ENCODE measurements at places on chromosomes 13 and 19.

- no peak for DNase-seq
Observed at GRCh38 chr19:12187625-12188024, 24.7 kb downstream of the ZNF136 start.

DNA sequence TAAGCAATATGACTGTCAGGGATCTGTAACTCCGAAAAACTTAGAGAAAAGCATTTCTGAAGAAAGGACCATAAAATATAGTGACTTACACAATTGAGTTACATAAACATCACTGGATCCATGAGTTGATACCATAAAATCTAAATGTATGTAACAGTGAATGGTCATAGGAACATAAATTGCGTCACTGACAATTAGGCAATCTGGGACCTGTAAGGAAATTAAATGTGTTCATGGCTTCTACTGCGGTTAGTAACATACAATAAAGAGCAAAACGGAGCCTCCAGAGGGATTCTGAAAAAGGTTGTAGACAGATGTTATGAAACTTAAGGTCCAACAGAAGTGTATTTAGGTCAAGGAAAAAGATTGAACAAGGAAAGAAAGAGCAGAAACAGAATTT is 27.1 kb downstream of the POU4F1 start:
- no peak for DNase-seq

- no peak for DNase-seq
Observed at GRCh38 chr13:30565658-30566057, 52.1 kb upstream of the USPL1 start.

DNA sequence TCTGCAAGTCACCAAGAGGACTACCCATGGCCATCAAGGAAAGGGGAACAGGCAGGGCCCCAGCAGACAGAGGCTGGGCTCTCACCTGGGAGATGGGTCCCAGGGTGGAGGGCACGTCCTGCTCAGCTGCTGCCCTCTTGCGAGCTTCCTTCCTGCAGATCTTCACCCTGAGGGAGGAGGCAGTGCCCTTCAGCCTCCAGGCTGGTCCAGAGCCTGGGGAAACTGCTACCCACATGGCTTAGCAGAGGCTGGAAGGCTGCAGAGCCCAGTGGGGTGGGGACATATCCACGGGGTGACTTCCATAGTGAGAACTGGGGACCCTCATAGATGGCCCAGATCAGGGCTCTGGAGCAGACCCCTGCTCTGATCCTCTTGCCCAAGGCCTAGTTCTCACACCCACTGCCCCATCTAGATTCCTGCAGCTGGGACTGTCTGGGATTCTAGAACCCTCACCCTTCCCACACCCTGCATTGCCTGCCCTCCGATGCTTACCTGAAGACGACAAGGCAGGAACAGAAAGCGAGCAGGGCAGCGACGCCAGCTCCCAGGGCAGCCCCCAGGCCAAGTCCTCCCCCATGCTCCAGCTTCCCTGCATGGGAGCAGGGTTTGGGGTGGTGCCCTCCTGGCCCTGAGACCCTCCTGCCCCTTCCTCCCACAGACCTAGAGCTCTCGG is 9.0 kb downstream of the SIGLEC11 start:
- DNase-seq: no peak

DNA sequence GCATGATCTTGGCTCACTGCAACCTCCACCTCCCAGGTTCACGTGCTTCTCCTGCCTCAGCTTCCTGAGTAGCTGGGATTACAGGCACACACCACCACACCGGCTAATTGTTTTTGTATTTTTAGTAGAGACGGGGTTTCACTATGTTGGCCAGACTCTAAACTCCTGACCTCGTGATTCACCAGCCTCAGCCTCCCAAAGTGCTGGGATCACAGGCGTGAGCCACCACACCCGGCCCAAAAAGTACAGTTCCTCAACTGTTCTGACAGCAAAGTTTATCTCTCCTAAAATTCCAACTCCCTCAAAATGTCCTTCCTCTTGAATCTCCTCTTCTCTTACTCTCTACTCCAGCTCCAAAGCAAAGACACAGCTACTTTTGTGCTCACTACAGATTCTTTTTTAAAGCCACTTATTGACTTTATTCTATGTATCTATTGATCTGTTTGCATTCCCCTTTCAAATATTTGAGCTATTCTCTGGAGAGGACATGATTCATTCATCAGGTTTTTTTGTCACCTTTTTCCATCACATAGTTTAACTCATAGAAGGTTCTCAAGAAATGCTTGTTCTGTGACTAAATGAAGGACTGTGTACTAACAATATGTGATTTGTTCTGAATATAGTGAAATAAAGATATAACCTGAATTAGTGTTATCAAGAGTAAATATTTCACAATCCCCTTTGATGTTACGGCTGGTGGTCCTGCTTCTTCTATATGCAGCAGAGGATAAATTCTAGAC is 142.2 kb downstream of the TBC1D4 start:
- no peak for DNase-seq

DNA sequence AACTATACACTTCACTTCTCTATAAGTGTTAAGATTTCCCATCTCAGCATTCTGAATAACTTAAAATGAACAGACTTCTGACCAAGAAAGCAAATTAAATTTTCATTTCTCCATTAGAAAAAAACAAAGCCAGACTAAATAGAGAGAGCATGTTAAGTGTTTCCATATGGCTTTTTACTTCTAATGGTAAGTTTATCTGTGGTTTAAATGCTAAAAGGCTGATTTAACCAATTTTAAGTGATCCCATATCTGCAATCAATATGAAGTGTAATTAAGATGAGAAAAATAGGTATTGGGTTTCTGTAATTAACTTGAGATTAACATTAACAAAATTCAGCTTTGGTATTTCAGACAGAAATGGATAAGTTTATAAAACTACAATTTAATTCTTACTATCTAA is 107.8 kb downstream of the ELF1 start:
- no peak for DNase-seq

DNA sequence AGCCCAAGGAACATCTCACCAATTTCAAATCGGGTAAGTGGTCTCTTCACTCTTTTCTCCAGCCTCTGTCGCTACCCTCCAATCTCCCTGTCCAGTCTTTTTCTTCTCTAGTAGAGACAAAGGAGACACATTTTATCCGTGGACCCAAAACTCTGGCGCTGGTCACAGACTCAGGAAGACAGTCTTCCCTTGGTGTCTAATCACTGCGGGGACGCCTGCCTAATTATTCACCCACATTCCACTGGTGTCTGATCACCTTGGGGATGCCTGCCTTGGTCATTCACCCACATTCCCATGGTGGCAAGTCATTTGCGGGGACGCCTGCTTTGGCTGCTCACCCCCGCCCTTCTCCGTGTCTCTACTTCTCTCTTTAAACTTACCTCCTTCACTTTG is 13.8 kb upstream of the OR10H1 start:
- DNase-seq: no peak

DNA sequence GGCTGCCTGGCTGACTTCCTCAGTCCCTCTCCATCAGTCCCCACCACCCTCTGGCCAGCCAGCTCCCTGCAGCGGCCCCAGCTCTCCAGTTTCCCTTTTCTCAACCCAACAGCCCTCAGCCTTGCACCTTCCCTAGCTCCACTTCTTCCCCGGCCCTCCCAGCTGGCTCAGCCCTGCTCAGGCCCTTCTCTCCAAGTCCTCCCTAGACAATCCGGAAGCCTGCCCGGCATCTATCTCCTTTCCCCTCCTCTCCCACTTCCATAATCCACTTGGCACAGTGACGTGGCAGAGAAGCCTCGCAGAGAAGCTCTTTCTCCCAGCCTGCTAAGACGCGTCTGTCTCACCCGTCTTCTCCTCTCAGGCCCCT is 1.1 kb downstream of the UBXN6 start:
- DNase-seq: no peak

- DNase-seq: no peak
Observed at GRCh38 chr19:41219924-41220567, 1.0 kb downstream of the AXL start.

GRCh38 chr19:17266975-17267788 is at the start of gene BABAM1:
Gene BABAM1 (plus strand): TSS chr19:17267443. CDS start chr19:17268807, 1,364 bp downstream.
- peak; percentile 97 for DNase-seq

GRCh38 chr13:77048681-77049080 is 21.7 kb upstream of the FBXL3 start:
- DNase-seq: peak; percentile 37

- DNase-seq: no peak
Observed at GRCh38 chr19:2055931-2056836, 5.1 kb upstream of the MKNK2 start.

Data from neuronal stem cell (in vitro differentiated cells).